ENCODE measurements at places on chromosomes 5 and 9. TPM values are rescaled to one million over a fixed set of nuclear protein-coding genes. Genes with fewer than 3 reads are reported as not detected.
A peak's percentile ranks its signal among the peaks of the same experiment; 100 is the strongest.

Gene TTC39B
- polyA plus RNA-seq = 2.8 TPM

DNA sequence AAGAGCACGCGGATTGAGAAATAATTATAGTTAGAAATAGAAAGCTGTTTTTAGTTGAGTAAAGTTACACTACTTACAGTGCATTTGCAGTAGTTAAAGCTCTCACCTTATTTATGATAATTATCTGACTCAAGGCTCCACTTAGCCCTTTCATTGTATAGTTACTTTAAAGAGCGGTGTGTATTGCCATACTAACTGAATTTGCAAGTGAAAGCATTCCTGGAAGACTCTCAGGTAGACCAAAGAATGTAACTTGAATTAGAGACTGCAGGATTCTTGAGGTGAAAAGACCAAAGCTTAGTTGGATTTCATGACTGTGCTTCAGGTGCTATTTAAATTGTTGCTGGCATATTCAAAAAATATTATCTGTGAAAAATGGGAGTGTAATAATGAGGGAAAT, 4.2 kb upstream of the RASA1 start:
- DNase-seq = no peak

DNA sequence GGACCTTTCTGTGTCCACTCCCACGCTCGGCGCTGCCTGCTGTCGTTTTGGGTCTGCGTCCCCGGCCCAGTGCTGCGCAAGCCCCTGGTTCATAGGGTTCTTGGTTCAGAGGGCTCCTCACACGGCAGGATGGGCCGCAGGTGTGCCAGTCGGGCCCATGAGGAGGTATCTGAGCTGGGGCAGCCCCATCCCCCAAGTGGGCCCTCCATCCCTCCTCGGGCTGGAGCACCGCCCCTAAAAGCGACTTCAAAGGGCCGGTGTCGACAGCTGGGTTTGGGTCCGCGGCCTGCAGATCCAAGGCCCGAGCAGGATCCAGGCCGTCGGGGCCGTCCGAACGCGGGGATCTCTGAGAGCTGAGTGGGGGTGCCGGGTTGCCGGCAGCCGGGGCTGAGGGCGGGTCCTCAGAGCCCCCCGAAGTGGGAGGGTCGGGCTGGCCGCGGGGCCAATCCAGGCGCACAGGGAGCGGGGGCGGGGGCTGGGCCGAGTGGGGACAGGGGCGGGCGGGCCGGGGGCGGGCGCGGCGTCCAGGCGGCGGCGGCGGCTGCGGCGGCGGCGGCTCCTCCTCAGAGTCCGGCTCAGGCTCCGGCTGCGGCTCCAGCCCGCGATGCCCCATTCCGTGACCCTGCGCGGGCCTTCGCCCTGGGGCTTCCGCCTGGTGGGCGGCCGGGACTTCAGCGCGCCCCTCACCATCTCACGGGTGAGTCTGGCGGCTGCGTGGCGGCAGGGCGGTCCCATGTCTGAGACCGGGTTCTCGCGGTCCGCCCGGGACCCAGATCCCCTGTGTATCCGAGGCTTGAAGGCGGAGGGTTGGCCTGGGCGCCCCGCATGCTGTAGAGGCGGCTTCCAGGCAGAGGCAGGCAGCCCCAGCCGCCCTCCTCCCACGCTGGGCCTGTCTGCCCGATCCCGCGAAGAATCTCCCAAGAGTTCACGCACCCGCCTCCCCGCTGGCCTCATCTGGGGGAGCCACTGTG, at the start of gene PDLIM4:
Gene PDLIM4 (plus strand): TSS at position 566 of the 971 bp plus-strand sequence. CDS start 39 bp downstream, at position 605.
- DNase-seq = no peak

Gene SPATA31E1
- polyA plus RNA-seq = 0.04 TPM

Gene KLF4
- polyA plus RNA-seq = 89.6 TPM

DNA sequence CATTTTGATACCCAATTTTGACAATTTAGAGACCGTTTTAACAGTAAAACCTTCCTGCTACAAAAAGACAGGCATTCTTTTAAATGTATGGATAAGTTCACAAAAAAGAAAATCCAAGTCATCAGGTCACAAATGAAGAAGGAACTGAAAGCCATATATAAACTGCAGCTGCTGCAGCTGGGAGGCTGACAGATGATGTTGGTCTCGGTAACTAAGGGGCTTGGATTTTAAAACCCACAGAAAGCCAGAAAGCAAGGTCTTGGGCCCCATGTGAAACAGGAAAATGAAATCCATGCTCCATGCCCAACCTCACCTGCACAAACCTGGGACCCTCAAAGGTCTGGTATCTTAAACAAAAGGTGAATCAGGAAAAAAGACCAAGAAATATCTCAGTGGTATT, 15.7 kb upstream of the C5orf34 start:
- DNase-seq = no peak

DNA sequence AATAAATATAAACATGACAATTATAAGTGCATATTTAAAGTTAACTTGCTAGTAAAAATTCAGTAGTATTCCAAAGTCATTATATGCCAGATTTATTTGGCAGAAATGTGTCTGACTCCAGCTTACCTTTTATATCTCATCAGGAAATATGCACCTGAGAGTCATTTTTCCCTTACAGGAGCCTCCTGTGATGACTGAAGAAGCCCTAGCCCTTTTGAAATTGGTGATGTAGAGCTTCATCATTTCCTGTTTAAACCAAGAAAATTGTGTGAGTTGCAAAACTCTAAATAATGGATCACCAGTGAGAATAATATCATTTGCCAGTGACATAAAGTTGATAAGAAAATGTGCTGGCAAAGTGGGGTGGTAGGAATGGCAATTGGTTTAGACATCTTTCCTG, 42.1 kb upstream of the CTNND2 start:
- DNase-seq = no peak

DNA sequence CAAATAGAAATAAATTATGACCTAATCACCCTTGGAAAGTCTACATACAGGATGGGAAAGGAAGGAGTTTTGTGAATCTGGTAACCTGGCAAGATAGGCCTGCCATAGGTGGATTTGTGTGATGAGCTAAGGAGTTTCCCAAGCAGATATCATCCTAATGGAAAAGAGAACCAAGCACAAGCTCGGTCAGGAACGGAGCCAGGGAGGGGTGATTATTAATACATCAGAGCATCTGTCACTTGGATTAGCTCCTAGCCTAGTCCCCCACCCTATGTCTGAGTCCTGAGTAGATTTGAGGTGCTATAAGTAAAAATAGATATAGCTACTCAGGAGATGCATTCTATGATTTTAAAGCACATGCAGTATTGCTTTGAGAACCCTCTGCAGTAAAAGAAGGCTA, 57.3 kb upstream of the SMARCA2 start:
- DNase-seq = no peak

Gene IGFBPL1
- polyA plus RNA-seq = 1.6 TPM

DNA sequence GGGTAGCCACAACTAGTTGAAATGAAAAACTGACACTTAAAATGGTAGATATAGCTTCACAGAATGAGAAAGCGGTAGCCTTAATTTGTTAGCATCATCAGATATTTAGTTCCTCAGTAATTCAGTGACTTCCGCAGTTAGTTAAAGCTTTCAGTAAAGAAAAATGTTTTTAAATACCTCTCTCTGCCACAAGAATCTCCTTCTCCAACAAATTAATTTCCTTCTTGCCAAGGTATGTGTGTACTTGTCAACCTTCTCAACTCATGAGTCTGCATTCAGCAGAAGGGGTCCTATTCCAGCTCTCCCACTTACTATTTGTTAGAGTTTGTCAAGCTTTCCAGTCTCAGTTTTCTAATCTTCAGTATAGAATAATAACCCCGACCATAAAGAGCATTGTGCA, 26.3 kb upstream of the ERAP1 start:
- DNase-seq = no peak

Gene PCDHGA3
- polyA plus RNA-seq = 1.6 TPM

DNA sequence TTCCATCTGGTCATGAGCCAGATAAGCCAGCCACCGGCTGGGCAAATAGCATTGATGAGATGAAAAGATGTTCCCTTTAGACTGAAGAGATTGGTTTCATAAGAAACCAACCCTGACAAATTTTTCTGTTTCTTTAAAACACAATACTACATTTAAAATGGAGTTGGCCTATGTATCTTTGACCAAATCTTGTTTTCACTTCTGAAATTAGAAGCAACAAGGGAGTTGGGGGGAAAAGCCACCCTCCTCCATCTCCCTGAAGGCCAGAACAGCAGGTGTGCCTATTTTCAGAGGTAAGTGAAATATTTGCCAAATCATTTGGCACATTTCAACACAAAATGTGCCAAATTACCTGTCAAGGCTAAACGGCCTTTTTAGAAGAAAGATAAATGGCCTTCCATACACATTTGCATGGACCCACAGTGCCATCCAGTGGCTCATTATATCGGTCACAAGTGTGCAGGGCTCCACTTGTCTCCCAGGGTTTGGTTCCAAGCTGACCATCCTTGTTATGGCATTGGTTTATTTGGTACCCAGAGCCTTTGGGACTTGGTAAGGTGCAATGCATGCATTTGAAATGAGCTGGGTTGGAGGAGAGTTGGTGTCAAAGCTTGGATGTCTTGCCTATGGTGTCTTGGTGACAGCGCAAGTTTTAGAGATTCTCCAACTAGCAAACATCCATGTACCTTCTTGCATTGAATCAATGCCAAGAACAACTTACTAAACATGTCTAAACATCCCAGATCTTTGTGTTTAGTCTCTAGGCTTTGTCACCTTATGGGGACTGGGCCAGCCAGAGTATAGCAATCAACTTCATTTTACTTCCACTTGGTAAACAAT, 372.0 kb upstream of the KIF2A start:
- peak; percentile 59 for DNase-seq

DNA sequence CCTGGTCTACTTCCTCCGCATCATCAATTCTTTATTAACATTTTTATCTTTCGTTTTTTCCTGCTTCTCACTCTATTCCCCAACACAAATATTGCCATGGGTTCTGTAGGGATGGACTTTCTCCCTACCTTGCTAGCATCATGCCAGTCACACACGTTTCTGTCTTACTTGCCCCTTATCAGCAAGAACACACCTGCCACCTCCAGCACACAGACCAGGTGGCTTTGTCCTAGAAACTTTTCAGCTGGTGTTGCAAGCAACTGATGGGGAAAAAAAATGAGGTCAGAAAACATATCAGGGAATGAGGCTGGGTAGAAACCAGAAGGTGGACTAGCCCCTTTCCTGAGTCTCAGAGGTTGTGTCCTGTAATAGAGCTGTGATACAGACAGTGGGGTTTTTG, 5.8 kb downstream of the SH3RF2 start:
- DNase-seq = no peak

Gene SPATA31D4
- polyA plus RNA-seq = not detected

DNA sequence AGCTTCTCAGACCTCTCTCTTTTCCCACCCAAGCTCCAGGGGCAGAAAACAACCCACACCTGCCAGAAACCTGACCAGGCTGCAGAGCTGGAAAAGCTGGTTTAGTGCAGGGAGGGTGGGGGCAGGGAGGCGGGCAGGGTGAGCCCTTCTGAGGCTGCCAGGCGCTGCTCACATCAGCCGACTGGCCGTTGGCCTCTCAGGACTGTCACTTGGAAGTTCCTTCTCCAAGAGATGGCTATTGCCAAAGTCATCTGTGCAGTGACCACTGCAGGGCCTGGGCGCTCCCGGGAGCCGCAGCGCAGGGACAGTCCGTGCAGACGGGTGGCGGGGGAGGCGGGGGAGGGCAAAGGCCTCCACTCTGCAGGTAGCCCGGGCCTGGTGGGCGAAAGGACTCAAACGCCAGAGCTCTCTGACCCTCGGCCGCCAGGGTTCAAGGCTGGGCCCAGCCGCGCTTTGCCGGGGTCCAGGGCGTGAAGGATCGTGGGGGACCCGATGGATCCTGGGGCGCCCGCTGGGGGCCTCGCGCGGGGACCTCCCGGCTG, 205.0 kb upstream of the IER5L start:
- DNase-seq = peak; percentile 69
